Stimulated activated CD4-positive, alpha-beta T cell treated with anti-CD3 and anti-CD28 coated beads, TNF-alpha, amount 100 ng/mL, for 4 hours (primary cell): ENCODE measurements at places on chromosomes 2 and 18.

- no peak for DNase-seq
These were observed 140.3 kb downstream of the CYRIA start for GRCh38 chr2:16525265-16525887.

DNA sequence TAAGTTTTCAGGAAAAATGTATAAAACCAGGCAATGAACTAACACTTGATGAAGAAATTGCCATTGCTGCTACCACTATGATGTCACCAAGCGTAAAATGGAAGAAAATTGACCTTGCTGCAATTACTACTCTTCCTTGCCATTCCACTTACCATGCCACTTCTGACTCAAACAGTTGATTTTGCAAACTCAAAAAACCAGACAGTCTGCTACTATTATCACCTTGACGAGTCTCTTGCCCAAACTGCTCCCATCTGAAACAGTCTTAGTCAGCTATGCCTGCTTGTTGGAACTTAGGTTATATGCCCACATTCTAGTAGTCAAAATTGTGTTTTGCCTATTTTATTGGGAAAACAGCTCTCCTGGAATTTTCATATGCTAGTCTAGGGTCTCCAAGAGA lies 71.9 kb upstream of the SLC9A2 start:
- DNase-seq, result no peak

GRCh38 chr2:38823386-38823785 lies 45.4 kb downstream of the GEMIN6 start:
- DNase-seq, result no peak

DNA sequence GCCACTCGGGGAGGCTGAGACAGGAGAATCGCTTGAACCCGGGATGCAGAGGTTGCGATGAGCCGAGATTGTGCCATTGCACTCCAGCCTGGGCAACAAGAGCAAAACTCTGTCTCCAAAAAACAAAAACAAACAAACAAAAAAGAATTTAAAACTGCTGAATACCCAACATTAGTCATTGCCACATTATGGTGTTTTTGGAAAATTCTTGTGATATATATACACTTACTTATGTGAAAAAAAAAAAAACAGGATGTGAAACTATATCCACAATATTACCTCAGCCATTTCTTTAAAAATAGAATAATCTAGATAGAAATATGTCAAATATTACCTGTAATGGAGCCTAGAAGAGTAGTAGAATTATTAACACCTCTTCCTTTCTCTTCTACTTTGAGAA lies 288.3 kb upstream of the FN1 start:
- no peak for DNase-seq

DNA sequence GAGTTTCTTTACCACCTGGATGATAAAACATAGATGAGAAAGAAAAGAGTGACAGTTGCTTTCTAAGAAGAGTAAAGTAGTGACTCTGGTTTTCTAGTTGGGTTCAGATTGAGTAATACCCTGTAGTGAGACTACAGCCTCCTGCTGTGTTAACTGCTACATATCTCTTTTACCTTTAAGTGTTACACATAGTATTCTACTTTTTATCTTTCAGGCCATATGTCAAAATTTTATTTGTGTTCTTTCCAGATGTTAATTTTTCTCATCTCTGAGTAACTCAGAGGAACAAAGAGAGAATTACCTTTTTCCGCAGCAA lies 348.2 kb downstream of the CTNNA2 start:
- no peak for DNase-seq

GRCh38 chr2:173026479-173026878 lies 49.2 kb upstream of the MAP3K20 start:
- no peak for DNase-seq

GRCh38 chr2:158385646-158386045 lies 70.9 kb downstream of the CCDC148 start:
- DNase-seq, result no peak

GRCh38 chr2:192696857-192697256 lies 502.1 kb upstream of the TMEFF2 start:
- DNase-seq, result no peak

- DNase-seq, result no peak
These were observed 47.1 kb downstream of the COPS8 start for GRCh38 chr2:237132799-237133198.

DNA sequence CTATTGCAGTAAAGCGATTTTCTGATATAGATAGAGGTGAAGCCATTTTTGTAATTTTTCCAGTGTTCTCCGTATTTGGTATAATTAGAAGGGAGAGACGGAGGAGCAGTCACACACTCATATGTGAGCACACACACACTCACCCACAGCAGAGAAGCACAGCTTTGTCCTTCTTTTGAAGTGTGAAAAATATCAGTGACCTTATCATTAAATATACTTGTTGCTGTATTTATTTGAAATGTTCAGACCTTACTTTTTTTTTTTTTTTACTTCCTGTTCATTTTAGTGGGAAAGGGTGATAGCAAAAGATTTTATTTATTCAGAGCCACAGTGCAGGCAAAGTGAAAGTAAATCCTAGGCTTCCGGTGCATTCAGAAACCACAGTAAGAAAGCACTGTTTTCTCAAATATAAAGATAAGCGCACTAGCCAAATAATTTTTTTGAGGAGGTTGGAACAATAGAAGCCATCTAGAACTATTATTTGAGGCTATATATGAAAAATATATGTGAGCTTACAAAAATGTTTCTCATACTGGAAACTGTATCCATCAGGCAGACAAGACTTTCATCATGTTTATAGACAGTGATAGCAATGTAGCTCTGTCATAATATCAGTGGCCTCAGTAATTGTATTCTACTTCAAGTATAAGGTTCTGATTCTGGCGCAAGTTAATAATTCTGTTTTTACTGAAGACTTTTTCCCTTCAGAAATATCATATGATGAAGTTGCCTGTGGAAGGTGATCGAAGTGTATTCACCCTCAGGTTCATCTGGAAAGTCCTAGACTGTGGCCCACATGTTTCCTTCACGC lies 37.2 kb downstream of the TSHZ1 start:
- DNase-seq, result no peak

- DNase-seq, result no peak
These were observed 126.7 kb downstream of the TWIST2 start for GRCh38 chr2:238974501-238975166.

DNA sequence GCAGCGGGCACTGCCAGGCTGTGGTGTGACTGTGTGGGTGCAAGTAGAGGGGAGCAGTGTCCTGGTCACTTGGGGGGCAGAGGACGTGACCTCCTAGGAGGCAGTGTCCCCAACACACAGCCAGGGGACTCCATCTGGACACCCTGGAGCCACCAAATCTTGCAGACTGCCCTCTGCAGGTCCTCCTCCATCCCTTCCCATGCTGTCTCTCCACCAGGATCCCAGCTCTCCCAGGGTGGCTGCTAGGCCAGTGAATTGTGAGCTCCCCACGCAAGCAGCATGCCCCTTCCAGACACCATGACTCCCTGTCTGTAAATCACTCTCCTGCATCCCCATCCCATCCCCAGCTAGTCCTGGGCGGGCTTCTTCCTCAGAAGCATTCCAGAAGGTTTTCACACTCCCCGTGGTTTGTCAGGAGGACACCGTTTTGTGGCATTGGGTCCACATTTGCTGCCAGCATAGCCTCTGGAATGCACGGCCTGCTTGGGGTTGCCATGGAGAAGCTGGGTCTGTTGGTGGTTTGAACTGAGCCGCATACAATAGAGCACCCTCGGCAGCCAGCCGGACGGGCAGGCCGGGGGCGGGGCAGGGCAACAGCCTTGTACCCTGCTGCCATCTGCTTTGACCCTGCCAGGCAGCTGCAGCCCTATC lies 210.7 kb downstream of the KLHL29 start:
- DNase-seq, result no peak

GRCh38 chr2:634636-635388 lies 42.4 kb downstream of the TMEM18 start:
- DNase-seq, result no peak

DNA sequence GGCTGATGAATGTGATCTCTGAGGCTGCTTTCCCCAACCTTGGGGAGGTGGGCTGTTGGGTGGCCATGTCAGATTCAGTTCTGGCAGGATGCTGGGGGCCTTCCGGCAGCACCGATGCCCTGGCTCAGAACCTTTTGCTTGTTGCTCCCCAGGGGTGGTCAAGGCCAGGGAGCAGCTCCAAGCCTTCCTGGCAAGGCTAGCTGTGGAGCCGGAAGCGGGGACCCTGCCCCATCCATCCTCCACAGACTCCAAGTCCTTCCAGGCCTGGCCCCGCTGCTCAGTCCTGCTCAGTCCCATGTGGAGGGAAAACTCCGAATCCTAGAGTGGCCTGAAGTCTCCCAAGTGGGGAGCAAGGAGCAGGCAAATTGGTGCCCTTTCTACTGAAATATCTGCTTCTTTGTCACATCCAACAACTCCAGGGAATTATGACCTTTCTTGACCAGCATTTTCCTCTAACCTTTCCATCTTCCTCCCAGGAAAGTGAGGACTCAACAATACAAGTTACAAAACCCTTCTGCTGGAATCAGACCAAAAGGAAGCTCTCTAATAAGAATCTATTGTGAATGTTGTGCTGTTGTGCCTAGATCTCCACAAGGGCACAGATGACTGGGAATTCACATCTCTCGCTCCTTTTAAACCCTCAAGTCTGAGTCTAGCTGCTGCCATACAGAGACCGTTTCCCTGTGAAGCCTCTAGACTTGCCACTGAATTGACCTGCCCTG lies 134.0 kb downstream of the MCFD2 start:
- no peak for DNase-seq
